ENCODE measurements at places on chromosomes 7 and 10.

GRCh38 chr7:15503603-15504290 is 58.1 kb downstream of the AGMO start:
- no peak for DNase-seq

DNA sequence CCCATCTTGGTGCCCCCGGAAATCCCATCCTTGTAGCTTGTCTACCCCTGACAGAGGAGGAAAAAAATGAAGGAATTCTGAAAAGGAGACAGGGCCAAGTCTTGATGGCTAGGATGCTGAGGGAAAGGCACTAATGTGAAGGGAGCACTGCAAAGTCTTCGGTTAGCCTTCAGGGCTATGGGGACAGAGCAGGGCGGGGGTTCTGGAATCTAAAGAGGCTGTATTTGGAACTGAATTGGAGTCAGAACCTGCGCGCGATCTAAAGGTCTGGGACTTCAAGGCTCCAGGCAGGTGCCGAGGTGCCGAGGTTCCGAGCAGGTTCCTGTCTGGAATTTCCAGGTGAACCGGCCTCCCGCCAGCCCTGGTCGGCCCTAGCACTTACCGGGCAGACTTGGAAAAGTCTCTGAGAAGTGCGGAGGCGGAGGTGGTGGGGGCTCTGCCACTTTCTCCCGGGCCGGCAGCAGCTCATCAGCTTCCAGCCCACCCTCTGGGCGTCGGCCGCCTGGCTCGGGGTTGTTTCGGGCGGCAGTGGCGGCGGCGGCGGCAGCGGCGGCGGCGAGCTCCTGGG is 781 bp downstream of the GBX1 start:
- DNase-seq: no peak

GRCh38 chr10:79413196-79413595 is 32.2 kb downstream of the ZCCHC24 start:
- DNase-seq: no peak

- DNase-seq: no peak
Observed at GRCh38 chr10:63698787-63699150, 177.6 kb downstream of the REEP3 start.

GRCh38 chr7:92359801-92360200 is 87.5 kb upstream of the GATAD1 start:
- no peak for DNase-seq

DNA sequence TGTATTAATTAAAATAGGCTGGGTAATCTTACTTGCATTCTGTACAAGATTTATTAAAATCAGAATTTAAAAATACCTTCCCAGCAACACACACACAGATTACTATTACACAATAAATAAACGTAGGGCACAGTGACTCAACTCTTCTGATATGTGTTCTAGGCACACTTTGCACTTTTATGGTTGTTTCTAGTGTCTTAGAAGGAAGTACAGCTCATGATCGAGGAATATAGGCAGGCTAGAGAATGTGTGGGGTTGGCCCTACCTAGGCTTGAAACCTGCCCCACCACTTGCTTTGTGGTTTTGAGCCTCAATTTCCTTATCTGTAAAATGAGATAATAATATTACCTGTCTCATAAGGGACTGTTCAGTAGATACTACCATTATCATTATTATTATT is 30.5 kb downstream of the ARMC3 start:
- no peak for DNase-seq

DNA sequence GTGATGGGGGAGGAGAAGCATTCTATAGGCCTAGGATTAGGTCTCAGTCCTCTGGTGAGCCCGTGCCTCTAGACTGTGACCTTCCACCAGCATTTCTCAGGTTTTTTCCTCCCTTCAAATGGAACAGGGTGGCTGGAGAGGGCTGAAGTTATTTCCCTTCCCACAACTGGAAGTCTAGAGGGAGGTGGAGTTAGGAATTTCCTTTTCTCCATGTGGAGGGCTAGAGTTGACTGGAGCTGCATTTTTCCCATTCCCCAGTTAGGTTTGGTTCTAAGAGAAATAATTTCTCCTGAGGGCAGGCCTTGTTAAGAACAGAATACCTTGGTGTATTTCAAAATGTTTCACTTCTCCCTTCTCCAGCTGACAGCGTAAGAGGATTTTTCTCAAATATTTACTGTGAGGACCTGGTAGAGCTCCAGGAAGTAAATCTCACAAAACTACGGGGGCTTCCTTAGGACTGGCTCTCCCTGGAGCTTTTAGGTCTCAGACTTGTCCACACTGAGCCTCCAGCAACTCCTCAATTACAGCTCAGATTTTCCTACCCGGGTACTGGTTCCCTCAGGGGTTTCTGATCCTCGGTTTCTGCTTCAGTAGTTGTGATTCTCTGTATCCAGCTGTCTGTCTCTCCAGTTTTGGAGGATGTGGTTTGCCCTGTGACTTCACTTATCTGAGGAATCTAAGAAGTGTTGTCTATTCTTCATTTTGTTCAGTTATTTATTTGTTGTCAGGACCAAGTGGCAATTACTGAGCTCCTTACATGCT is 6.0 kb upstream of the REEP3 start:
- no peak for DNase-seq

DNA sequence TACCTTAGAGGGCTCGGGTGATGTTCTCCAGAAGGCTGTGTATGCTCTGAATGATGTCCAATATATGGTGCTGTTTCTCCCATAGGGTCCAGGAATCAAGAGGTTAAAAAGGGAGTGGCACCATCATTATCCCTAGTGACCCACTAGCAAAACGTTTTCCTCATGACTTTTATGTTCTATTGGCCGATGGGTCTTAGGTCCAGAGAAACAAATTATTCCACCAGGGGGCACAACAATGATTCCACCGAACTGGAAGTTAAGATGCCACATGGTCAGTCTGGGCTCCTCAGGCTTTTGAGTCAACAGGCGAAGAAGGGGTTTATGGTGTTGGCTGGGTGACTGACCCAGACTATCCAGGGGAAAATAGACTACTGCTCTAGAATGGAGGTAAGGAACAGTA is 256.1 kb downstream of the COBL start:
- no peak for DNase-seq

All from T47D (cell line).